ENCODE measurements at places on chromosomes 16 and 17.

- DNase-seq, result no peak
Measured at GRCh38 chr17:49053171-49053829, 56.1 kb downstream of the IGF2BP1 start.

DNA sequence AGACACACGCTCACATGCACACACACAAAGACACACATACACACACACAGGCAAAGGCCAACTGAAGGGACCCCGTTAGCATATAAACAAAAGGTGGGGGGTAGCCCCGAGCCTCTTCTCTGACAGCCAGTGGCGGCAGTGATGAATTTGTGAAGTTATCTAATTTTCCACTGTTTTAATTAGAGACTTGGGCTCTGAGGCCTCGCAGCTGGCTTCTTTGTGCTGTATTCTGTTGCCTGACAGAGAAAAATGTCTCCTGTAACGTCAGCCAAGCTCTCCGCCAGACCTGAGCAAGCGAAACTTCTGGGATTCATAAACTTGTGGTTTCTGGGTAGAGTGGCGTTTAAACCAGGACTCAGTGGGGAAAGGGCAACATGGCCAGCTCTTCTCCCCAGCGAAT lies 113.9 kb upstream of the FOXF1 start:
- DNase-seq, result no peak

DNA sequence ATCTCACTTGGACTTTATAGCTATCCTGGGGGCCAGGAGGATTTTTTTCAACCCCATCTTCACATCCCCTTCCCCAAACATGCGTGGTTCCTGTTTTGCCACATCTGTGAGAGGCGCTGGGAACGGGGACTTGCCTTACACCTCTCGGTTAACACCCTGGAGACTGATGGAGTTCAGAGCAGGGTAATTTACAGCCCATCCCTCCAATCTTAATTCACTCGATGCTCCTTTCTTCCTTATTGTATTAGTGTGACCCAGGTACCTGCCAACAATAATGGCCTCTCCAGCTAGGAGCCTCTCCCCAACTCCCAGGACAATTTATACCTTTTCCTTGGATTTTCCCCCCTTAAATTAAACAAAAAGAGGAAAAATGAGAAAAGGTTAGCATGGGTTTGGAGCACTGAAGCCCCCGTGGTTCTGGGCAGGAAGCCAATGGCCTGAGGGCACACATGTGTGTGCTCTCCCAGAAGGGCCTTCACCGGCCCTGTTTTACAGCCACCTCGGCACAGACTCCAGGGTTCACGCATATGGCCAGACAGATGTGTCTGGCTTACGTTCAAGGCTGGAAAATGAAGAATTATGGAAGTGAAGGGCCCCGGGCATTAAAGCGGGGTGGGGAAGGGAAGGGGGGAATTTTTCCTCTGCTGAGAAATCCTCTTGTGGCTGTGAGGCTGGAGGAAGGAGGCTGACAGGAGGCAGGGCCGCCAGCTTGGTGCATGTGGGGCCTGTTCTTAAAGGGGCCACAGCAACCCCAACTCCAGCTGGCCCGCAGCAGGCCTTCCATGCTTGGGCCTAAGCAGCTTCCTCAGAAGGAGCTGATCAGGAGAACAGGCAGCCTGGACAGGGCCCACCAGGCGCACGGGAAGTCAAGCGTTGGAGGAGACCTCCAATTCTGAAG lies 21.4 kb downstream of the HIC1 start:
- no peak for DNase-seq

- DNase-seq, result peak; percentile 75
Measured at GRCh38 chr17:48610282-48611211, at the start of gene HOXB7. HOXB7 (minus strand) TSS chr17:48611017; CDS start chr17:48610918, 99 bp downstream.

DNA sequence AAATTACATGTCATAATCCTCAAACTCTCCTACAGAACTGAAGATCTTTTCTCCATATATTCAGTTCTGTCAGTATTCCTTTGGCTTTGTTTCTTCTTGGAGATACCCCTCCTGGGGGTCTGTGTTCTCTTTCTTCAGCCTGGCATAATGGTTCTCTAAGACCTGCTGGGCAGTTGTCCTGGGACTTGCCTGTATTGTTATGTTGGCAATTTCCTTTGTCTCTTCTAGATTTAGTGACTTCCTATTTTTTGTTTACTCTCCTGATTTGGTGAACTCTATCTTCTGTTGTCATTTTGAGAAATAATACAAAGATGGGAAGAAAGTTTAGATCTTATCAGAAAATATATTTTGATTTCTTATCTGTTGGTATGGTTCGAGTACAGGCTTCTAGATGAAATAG lies 127.8 kb downstream of the GOSR1 start:
- no peak for DNase-seq

GRCh38 chr17:6752068-6752909 lies 3.6 kb upstream of the XAF1 start:
- no peak for DNase-seq

DNA sequence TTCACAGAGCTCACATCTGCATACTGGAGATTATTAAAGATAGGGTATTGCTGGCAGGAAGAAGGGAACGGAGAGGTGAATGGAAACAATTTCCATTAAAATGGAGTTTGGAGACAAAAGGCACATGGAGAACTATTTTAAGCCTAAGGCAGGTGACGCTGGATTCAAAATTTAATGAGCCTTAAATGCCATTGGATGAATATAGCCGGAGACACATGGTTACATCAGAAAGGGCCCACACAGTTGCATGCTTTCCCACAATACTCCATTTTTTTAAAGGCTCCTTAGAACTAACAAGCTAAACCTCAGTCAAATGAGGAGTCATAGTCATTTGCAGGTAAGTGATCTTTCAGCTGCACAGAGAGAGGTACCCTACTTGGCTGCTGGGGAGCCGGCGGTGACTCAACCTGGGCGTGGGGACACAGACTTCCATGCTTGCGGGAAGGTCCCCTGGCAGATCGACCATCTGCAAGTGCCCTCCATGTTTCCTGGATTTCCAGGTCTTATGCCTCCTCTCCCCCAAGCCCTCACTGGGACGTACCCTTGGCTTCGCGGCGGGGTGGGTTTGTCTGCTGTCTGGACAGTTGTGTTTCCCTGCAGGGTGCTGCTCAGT lies 259.2 kb downstream of the CBLN1 start:
- no peak for DNase-seq

- no peak for DNase-seq
Measured at GRCh38 chr16:64013856-64014255, 1108.0 kb downstream of the CDH11 start.

DNA sequence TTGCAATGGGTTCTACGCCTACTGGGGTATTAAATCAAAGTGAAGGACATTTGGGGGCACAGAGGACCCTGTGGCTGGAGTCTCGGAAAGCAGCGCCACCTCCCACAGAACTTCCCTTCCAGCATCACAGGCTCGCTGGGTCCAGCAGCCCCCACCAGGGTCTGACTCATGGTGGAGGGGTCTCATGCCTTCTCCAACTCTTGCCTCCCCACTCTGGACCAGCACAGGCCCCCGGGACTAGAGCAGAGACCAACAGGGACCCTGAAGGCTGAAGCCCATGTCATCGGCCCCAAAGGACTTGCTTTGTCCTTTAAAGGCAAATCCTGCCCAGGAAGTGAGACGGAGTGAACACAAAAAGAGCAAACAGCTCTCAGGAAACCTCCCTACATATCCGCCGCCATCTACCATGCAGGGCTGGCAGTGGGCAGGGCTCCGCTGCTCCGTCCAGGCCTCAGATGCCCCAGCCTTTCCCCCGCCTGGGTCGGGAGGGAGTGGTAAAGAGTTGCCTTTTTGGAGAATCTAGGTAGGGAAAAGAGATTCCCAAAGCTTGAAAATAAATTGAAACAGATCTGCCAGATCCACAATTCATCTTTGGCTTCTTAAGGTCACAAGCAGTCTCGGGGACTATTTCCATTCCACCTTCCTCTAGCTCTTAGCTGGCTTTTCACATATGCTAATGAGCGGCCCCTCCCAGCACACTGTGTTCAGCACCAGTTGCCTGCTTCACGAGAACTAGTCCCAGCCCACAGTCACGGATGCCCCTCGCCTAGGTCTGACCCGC lies 2.1 kb upstream of the GPRC5C start:
- no peak for DNase-seq

DNA sequence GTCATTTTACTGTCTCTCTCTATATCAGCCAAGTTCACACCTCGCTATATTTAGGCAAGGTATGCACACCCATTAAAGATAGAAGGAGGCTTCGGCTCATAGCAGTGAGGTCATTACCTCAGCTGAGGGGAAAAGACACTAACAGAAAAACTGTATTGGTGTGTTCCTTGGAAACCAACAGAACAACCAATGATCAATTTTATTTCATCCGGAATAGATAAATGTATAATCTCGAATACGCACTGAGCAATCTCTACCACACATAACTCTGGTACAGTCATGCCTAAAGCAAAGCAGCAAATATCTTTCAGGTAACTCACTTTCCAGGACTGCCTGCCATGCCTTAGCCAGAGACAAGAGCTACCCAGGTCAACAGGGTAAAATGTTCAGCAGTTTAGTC lies 109.9 kb upstream of the CORO6 start:
- DNase-seq, result no peak

DNA sequence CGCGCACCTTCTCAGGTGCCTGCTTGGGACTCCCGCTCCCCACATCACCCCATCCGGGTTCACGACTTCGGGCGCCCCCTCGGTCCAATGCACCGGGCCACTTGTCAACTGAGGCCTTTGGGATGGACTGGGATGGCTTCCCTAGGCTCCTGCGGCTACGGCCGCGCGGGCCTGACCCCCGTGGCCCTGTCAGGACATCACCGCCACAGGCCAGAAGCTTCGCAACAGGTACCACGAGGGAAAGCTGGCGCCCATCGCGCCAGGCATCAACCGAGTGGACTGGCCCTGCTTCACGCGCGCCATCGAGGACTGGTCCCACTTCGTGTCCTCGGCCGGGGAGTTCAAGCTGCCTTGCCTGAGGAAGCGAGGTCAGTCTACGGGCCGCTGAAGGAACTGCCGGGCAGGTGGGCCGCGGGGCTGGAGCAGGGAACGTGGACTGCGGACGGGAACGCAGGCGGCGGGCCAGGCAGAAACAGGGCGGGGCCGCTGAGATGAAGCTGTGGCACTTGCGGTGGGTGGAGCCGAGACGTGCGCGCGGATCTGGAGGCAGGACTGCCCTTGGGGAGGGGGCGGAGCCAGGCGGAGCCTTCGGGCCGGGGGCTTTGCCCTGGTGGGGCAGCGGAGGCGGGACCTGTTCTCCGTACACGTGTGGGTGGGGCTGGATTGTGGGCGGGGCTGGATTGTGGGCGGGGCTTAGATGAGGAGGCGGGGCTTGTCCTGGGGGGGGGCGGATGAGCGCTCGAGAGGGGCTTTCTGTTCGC lies 13.7 kb upstream of the CNGB1 start:
- peak; percentile 89 for DNase-seq

DNA sequence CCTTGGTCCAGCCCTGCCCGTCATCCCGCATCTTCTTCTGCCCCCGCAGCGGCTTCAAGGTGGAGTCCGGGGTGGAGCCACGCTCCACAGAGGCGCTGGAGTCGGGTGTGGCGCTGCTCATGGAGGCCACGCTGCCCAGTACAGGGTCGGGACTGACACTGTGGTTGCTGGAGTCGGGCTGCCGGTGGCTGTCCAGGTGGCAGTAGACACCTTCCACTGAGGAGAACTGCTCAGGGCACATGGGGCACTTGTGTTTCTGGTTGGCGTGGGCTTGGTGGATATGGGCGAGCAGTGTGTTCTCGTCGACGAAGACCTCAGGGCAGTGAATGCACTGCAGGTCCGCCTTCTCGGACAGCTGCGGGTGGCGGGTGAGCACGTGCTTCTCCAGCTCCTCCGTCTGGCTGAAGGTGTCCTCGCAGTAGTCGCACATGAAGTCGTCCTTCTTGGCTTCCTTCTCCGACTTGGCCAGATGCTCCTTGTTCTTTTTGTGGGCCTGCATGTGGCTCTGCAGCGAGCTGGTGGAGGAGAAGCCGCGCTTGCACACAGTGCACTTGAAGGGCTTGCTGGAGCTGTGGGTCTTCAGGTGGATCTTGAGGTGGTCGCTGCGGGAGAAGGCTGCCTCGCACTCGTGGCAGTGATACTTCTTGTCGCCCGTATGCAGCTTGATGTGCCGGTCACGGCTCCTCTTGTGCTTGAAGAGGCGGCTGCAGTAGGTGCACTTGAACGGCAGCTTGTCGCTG lies 217.8 kb downstream of the ZNF423 start:
- no peak for DNase-seq

DNA sequence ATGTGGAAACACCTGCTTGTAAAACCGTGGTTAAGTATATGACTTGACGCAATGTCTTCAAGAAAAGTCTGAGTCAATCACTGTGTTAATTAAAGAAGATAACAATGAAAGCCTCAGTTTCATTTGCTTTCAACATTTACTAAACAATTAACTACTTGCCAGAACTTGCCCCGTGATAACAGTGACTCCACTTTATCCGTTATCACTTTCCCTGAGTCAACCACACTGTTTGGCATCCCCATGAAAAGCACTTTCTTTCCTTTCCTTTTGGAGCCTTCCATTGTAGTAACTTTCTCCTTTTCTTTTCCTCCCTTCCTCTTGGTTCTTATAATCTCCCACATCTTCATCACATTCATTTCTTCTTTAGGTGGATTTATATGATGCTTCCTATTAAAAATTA lies 435.1 kb upstream of the GOT2 start:
- no peak for DNase-seq

GRCh38 chr16:749010-749409 lies 8.2 kb upstream of the CIAO3 start:
- DNase-seq, result no peak

DNA sequence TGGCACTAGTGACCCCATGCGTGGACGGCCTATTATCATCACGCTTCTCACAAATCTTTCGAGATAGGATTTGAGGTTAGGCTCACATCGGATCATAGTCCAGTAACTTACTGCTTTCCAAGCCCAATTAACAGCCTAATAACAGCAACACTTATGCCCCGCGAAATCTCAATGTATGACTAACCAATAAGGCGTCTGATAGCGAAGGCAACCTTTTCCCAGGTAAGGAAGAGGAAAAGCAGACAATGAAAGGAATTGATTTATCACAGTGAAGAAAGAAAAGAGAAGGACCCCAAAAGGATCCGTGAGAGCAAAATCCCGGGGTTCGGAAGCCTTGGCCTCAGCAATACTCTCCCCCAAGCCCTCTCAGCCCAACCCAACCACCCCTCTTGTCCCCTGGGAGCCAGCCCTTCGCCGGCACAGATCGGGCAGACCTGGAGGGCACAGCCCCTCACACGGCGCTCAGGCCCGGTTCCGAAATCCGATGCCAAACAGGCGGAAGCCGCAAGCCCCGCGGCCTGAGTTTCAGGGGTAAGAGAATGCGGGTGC lies 534 bp downstream of the GPATCH8 start:
- no peak for DNase-seq

GRCh38 chr16:89442990-89443726 lies 47.2 kb downstream of the ANKRD11 start:
- DNase-seq, result no peak

- no peak for DNase-seq
Measured at GRCh38 chr16:58187665-58188421, 10.1 kb downstream of the CSNK2A2 start.

Measured in stimulated activated CD4-positive, alpha-beta T cell treated with anti-CD3 and anti-CD28 coated beads, TNF-alpha, amount 100 ng/mL, for 48 hours (primary cell).